ENCODE measurements at places on chromosomes 2 and 18.

DNA sequence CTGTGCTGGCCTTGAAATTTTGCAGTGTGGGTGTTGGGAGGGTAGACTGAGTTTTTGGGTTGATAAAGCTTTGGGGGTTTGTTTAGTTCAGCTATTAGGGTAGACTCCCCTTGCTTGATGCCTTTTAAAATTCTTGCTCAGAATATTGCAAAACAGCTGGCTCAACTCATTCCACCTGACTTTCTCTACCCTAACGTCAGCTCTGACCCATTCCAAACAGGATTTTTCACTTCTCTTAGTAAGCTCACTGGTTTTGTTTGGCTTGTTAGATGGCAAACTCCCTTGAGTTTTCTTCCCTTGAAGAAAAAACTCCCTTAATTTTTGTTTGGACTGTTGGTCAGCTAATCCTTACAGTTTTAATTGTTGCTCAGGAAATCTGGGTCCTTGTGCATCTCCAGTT, 195.1 kb upstream of the DTNA start:
- no peak for DNase-seq

DNA sequence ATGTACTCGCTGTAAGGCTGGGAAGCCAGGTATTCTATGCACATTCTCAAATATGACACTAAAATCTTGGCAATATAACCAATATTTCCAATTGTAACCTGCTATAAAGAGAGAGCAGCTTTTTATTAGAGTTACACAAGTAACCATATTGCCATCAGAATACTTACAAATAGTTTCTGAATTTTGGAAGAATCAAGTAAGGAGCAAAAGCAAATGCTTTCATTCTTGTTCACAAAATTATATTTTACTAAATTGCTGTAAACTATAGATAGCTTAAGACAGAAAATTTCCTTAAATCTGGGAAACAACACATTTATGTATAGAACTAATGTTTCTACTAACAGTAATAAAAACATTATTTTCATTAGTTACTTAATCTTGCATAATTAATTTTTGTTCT, 77.2 kb downstream of the EFEMP1 start:
- no peak for DNase-seq

DNA sequence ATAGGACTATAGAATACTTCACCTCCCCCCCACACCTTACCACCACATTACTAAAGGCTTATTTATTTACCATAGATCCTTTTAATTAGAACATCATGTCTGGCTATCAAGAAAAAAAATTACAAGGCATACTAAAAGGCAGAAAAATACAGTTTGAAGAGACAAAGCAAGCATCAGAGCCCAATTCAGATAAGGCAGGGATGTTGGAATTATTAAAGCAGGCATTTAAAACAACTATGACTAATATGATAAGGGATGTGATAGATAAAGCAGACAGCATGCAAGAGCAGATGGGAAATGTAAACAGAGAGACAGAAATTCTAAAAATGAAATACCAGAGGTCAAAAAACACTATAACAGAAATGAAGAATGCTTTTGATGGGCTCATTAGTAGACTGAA, 55.4 kb upstream of the SMIM21 start:
- no peak for DNase-seq

GRCh38 chr18:37322492-37323035, 243.0 kb downstream of the CELF4 start:
- DNase-seq, result peak; percentile 50

- DNase-seq, result no peak
Observed at GRCh38 chr2:225998653-225999052, 599.1 kb downstream of the NYAP2 start.

- no peak for DNase-seq
Observed at GRCh38 chr18:24388957-24389356, 8.7 kb downstream of the OSBPL1A start.

DNA sequence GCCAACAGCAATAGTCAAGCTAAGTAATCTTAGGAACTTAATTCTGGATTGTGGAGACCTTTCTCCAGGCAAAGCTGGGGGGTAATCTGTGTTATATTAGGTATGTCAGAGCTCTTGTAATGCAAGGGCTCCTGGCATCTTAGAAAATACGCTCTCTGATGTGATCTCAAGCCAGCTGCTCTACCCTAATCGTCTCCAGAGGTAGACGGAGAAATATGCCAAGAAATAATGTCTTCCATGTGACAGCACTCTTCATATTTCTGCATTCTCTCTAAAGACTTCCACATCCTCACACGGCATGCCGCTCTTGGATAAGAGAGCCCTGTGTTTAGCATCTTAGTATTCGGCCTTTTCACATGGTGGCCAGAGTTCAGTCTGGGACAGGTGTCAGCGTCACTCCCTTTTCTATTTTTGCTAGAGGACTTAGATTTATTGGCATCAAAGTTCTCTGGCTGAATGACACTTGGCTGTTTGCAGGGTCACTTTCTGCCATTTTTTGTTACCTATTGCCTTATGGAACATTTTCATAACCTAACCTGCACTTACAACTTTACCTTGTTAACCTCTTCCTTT, 25.2 kb downstream of the CAPN13 start:
- no peak for DNase-seq

- no peak for DNase-seq
Observed at GRCh38 chr18:57243624-57244179, 96.8 kb downstream of the BOD1L2 start.

GRCh38 chr2:197256021-197256420, 54.6 kb downstream of the ANKRD44 start:
- no peak for DNase-seq

- no peak for DNase-seq
Observed at GRCh38 chr2:2542316-2542715, 211.2 kb upstream of the MYT1L start.

DNA sequence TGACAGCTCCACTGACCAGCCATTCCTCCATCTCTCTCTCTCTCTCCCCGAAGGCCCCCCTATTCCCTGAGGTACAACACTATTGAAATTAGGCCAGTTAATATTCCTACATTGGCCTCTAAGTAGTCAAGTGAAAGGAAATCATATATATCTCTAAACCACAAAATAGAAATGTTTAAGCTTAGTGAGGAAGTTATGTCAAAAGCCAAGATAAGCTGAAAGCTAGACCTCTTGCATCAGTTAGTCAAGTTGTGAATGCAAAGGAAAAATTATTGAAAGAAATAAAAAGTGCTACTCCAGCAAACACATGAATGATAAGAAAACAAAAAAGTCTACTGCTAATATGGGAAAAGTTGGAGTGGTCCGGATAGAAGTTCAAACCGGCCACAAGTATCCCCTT, 301.3 kb upstream of the RBMS1 start:
- no peak for DNase-seq

DNA sequence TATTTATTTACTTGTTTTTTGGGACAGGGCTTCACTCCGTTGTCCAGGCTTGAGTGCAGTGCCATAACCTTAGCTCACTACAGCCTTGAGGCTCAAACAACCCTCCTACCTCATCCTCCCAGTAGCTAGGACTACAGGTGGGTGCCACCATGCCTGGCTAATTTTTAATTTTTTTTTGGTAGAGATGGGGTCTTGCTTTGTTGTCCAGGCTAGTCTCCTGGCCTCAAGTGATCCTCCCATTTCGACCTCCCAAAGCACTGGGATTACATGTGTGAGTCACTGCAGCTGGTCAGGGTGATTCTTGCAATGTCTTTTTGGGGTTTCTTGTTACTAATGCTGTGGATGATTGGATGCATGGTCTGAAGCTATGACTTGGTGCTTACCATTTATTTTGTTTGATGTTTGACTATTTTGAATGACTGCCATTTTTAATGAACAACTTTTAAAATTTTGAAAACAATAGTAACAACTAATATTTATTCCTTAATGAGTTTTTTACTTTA, 6.5 kb downstream of the CERS6 start:
- DNase-seq, result no peak

GRCh38 chr2:219001577-219002394, 8.6 kb upstream of the CRYBA2 start:
- no peak for DNase-seq

GRCh38 chr2:232290668-232291067, 87.9 kb upstream of the ALPP start:
- DNase-seq, result no peak

DNA sequence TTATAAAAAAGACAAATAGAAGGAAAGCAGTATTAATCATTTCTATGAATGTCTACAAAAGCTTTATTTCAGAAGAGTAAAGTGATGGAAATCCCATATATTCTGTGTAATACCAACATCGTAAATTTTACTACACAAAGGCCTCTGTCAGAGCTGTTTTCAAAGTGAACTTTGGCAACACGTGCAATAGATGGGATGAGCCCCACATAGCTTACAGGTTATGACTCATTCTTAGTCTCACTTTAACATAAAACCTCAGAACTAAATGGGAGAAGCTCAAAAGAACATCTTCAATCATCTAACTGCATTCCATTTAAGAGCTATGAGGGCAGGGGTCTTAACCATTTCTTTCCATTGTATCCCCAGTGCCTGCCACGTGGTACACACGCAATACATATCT, 11.5 kb downstream of the VPS4B start:
- DNase-seq, result no peak

- DNase-seq, result no peak
Observed at GRCh38 chr2:99662761-99663341, 173.0 kb upstream of the REV1 start.

GRCh38 chr2:62492048-62492447, 13.9 kb downstream of the TMEM17 start:
- no peak for DNase-seq

DNA sequence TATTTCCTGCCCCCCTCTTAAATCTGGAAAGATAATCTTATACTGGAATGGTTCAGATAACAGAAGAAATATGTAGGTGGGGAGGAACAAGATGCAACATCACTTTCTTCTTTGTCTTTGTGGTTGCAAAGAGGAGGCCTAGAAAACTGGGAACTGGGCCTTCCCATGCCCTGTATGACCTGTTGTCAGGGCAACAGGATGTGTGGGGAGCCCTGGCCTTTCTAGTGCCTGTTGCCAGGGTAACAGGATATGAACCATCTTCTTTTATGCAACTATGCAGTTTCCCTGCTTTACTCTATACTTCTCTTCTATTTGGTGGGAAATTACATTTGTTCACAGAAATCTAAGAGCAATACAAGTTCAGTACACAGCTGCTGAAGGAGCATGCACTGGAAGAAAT, 79.8 kb upstream of the PDE1A start:
- DNase-seq, result no peak

GRCh38 chr2:148614322-148615049, 30.1 kb upstream of the EPC2 start:
- DNase-seq, result peak; percentile 37

GRCh38 chr2:227499627-227500300, 27.8 kb downstream of the AGFG1 start:
- DNase-seq, result no peak

DNA sequence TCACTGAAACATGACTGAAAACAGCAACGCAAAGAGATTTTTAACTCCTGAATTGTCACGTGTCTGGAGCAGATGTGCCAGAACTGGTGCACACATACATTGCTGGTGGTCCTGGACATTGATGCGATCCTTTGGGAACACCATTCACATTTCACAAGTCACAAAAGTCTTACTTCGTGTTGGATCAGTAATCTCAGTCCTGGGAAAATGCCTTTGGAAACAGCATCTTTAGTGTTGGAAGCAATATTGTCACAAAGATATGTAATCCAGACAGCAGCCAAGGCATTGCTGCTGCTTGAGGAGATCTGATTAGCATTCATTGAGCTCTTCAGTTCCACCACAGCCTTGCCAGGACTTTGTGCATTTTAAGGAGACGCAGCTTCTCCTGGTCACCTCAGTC, 126.2 kb upstream of the SH3BP4 start:
- no peak for DNase-seq

DNA sequence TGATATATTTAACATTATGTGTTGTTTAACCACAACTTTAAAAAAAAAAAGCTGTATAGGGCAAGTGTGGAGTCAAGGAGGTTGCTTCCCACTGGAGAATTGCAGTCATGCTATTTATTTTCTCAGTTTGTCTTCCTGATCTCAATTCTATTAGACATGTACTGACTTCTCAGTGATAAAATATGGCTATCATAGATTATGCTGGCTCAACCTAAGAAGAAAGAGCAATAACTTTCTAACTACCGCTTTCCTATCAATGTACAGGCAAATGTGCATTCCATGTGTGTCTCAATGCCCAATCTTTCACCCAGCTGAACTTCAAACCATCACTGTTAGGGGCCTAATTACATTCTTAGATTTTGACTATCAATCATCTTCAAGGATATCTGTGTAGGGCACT, 201.4 kb downstream of the CTNNA2 start:
- no peak for DNase-seq

DNA sequence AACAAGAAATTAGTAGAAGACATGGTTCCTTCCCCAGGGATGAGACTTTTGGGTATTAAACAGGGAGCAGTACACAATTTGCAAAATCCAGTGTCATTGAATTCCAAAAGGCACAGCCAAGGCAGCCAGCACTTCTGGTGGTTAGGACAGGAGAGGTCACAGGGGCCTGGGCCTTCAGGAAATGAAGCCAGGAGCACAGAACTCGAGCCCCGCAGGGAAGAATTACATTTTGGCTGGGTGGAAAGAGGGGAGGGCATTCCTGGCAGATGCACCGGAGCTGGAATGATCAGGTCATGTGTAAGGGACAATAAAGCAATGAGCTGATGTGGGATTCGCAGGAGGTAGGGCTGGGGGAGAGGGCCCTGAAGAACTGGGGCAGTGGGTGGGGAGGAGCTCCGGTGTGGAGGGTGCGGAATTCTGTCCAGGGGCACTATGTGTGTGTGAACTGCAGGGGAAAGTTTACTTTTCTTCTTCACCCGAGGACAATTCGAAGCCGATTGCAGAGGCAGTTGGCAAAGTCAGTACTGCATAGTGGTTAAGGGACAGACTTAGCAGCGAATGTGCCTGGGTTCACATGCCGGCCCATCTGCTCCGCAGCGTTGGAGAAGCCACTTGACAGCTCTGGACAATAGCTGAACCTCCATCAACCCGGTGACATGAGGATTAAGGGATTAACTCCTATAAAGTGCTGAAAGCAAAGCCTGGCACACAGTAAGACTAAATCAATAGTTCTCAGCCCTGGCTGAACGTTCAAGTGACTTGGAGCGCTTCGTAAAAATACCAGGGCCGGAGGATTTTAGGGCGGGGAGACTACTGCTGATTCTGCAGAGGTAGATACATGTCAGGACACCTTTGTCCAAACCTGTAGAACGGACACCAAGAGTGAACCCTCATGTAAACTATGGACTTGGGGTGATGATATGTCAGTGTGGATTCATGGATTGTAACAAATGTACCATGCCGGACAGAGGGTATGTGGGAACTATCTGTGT, 36.4 kb downstream of the ALPK2 start:
- no peak for DNase-seq
